ENCODE measurements at places on chromosomes 5 and 9.
A peak's percentile ranks its signal among the peaks of the same experiment; 100 is the strongest.

GRCh38 chr5:122076669-122077365, 1.2 kb downstream of the LOX start:
- peak; percentile 51 for DNase-seq

- DNase-seq, result peak; percentile 58
Observed at GRCh38 chr9:19517202-19517942, 108.6 kb downstream of the ACER2 start.

DNA sequence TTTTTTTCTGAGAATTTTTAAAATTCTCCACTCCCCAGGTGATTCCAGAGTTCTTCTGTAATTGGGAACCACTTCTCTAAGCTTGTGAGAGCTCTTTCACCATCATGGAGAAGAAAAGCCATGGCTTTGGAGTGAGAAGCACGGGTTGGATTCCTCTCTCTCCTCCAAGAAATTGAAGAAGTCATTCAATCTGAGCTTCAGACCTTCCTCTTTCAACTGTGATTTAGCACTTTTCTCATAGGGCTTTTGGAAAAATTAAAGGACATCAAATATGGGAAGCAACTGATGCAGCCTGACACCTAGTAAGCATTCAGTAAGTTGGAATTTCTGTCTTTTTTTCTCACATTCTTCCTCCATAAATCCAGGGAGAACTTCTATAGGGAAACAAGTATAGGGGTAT, 580.4 kb upstream of the KLF4 start:
- no peak for DNase-seq

DNA sequence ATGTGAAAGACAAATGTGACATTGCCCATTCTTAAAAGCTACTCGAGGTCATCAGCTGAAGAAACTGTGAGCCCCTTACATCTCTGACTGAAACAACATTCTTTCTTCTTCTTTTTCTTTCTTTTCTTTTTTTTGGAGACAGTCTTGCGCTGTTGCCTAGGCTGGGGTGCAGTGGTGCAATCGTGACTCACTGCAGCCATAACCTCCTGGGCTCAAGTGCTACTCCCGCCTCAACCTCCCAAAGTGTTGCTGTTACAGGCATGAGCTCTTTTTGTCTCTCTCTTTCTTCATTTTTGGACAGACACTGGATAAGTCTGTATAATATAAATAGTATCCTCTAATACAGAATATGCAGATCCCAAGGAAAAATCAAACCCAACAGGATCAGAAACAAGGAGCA, 263.7 kb upstream of the KLF9 start:
- DNase-seq, result no peak

GRCh38 chr9:135878528-135879236, 28.7 kb downstream of the CAMSAP1 start:
- DNase-seq, result no peak

GRCh38 chr5:80959768-80960442, at the start of gene RASGRF2:
Gene RASGRF2, plus strand, starts transcription at chr5:80960363. Its CDS starts 376 bp downstream, at chr5:80960739.
- no peak for DNase-seq

DNA sequence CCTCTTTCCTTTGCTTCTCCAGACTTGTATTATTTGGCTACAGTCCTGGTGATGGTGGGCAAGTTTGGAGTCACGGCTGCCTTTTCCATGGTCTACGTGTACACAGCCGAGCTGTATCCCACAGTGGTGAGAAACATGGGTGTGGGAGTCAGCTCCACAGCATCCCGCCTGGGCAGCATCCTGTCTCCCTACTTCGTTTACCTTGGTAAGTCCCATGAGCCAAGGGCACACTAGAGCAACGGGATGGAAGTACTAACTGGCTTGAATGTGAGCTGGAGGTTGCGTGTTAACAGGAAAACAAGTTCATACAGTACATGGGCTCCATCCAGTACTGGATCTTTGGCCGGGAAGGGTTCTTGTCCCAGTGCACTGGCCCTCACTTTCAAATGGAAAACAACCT, 22.9 kb downstream of the SLC22A5 start:
- DNase-seq, result no peak

DNA sequence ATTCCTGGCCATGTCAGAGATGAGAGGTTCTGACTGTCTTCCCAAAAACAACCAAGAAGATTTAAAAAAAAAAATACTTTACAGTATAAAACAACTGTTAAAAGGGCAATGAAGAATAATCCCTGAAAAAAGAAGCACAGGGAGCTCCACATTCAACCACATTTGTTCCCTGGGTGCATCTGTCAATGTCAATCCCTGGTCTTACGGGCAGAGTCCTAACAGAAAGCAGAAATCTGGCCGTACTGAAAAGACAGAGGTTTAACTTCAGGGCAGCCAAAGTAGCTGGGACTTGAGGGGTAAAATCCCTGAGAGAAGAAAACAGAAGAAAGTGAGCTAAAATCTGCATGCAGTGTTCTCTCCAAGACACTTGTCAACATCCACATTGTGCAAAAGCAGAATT, 76.6 kb downstream of the RICTOR start:
- no peak for DNase-seq

DNA sequence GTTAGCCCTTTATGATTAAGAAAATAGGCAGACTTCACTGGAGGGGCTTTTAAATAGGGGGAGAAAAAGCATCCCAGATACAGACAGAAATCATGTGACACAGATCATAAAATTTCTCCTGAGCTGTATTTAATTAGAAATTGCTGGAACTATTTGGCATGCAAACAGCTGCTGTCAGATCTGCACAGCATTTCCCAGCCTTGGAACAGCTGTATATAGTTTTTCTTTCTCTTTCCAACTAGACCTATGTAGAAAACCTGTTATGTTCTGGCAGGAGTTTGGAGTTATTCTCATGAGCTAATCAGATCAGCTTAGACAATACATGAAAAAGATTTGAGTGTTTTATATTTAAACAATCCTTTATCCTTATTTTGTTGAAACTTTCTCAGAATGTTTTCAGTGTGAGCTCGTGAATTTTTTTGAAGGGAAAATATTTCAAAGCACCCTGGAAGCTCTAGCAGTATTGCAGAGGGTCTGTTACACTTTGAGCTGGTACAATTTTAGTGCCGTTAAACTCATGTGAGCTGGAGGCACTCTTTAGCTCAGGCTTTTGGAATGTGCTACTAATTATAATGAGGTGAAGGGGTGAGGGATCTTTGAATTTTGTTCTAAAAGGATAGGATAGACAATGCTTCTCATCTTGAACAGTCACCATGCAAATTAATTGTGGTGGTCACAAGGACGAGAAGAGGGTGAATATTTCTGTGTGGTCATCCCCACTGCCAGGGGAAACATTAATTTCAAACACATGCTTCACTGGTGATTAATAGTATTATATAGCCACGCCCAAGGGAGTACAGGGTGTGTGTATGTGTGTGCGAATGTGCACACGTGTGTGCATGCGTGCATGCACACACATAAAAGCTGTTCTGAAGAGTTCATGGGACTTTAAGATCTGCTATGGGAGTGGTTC, 239.4 kb upstream of the FBXL7 start:
- no peak for DNase-seq

GRCh38 chr5:77282337-77283027, 72.0 kb downstream of the PDE8B start:
- DNase-seq, result peak; percentile 9

GRCh38 chr5:40405996-40406740, 273.5 kb upstream of the PTGER4 start:
- DNase-seq, result no peak

- DNase-seq, result peak; percentile 67
Observed at GRCh38 chr9:8337834-8338766, 538.5 kb upstream of the DMAC1 start.

DNA sequence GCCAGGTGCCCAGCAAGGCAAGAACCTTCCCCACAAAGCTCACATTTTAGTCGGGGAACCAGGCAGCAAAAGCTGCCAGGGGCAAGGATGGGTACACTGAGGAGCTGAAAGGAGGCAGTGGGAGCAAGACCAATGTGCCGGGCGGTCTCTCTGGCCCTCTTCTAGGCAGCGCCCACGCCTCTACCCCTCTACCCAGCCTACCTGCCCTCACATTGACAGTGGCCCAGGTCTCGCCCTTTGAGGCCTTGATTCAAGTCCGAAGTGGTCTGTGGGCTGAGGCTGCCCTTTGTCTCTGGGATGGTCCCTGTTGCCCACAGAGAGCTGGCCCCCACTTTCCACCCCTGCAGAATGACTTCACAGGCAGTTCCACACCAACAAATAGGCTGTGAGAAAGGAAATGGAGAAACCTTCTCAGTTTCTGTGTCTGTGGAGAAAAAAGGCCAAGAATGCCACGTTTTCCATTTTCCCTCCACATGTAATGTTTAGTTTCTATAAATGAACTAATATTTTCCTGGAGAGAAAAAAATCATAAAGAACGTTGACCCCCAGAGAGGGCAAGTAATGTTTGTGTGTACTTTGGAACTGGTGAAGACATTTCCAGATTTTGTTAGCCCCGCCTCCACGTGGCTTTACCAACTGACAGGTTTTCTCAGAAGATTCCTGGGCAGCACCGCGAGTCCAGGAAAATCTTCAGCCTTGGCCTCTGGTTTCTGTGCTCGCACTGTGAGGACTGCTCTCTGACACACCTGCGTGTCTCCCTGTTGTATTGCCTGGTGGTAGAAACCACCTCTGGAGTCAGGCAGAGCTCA, 57.4 kb upstream of the ANGPTL2 start:
- no peak for DNase-seq

- no peak for DNase-seq
Observed at GRCh38 chr9:111180811-111181210, 142.5 kb upstream of the LPAR1 start.

- no peak for DNase-seq
Observed at GRCh38 chr5:22390888-22391287, 462.3 kb downstream of the CDH12 start.

GRCh38 chr9:16985559-16986348, 115.3 kb upstream of the BNC2 start:
- DNase-seq, result no peak

GRCh38 chr9:136759436-136760325, 1.6 kb upstream of the LCN8 start:
- no peak for DNase-seq

- DNase-seq, result no peak
Observed at GRCh38 chr5:150780187-150780692, 1.7 kb downstream of the SMIM3 start.

DNA sequence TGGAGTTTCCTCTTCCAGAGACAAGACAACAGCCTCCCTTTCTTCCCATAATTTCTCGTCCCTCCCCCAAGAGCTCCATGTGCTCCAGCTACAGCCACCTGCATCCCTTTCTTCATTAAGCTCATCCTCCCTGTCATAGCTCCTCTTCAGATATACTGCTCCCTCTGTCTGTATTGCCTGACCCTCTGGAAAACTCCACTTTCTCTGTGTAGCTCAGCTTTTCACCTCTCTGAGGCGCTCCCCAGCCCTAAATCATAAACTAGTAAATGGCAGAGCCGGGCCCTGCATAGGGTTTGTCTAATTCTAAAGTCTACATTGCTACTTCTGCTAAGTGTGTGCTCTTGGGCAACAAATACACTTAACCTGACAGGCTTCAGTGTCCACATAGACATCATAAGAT, 8.8 kb upstream of the PLIN2 start:
- no peak for DNase-seq

- no peak for DNase-seq
Observed at GRCh38 chr5:179812997-179813607, 6.4 kb upstream of the MGAT4B start.

GRCh38 chr9:23581931-23582330, 244.1 kb downstream of the ELAVL2 start:
- no peak for DNase-seq

DNA sequence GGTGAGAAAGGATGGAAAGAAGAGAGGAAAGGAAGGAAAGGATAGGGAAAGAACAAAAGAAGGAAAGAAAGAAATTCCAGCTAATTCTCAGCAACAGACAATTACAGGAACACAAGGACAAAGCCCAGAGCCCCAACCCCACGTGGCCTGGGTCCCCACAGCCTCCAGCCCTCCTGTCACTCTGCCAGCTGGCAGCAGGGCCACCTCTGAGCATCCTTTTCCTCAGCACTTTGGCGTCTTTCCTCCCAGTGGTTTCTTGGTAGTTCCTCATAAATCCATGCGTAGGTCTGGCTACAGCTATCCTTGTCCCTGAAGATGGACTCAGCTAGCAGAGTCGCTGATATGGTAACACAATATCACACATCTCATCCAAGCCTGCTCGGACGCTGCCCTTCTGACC, 28.3 kb downstream of the ADAMTS2 start:
- DNase-seq, result no peak

GRCh38 chr9:94805051-94805489, 78.6 kb downstream of the AOPEP start:
- no peak for DNase-seq

- DNase-seq, result no peak
Observed at GRCh38 chr5:72225741-72226140, 94.3 kb downstream of the MRPS27 start.
